Neural progenitor cell (in vitro differentiated cells): ENCODE measurements at places on chromosomes 11 and 22. TPM values are rescaled to one million over a fixed set of nuclear protein-coding genes. Genes with fewer than 3 reads are reported as not detected.
A peak's percentile ranks its signal among the peaks of the same experiment; 100 is the strongest.

The ZNHIT2 gene
- 1.5 and 8.1 TPM in 2 replicates for total RNA-seq

The CFAP300 gene
- total RNA-seq = 3.5 and 15.2 TPM in 2 replicates

The RBMXL2 gene
- 0.19 TPM in 1 of 2 replicates, not detected in the other for total RNA-seq

The CLTCL1 gene
- total RNA-seq = 7.9 and 13.7 TPM in 2 replicates

DNA sequence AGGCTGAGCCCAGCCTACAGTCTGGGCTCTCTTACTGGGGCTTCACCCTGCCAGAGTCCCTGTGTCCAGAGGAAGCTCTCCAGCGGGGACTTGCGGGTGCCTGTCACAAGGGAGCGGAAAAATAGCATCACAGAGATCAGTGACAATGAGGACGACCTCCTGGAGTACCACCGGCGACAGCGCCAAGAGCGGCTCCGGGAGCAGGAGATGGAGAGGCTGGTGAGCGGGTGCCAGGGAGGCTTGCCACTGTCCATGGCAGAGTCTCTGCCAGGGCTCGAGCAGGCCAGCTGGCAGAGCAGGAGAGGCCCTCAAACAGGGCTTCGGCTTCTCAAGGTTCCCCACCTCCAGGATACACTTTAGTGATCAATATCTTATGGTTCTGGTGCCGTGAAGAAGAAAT lies 21.0 kb downstream of the PHLDB1 start:
- DNase-seq = no peak

DNA sequence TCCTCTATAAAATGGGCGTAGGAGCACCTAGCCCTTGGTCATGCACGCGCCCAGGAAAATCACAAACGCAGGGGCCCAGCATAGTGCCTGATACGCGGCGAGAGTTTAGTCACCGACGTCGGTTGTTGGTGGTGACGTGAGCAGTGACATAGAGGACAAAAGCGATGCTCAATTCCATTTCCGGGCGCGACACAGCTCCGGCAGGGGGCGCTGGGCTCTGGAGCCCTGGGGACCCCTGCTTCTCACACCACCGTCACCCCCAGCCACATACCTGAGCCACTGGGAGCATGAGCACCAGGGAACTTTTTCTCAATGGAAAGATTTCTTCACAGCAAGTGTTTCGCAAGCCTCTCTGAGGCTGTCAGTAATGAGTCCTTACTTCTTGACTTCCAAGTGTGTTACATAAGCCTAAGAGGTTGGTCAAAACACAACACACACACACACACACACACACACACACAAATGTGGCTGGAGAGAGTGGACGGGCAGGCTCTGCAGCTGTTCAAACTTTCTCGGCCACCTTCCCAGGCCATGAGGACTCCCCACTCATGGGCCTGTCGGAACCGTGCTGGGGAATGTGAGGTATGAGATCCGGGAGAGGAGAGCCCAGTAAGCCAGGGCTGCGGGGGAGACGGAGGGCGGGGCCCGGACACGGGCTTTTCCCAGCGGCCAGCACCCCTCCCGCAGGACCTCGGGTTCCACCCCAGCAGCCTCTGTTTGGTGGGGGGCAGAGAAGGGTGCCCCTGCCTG lies 36.9 kb upstream of the LINC01488 start:
- DNase-seq = peak; percentile 79

- DNase-seq = no peak
These were observed 6.6 kb upstream of the PLEKHA7 start for GRCh38 chr11:17020831-17021230.

- peak; percentile 82 for DNase-seq
These were observed 9.0 kb downstream of the SYN3 start for GRCh38 chr22:33049119-33049729.

GRCh38 chr11:32374261-32374711 lies 61.1 kb downstream of the WT1 start:
- DNase-seq = peak; percentile 67

DNA sequence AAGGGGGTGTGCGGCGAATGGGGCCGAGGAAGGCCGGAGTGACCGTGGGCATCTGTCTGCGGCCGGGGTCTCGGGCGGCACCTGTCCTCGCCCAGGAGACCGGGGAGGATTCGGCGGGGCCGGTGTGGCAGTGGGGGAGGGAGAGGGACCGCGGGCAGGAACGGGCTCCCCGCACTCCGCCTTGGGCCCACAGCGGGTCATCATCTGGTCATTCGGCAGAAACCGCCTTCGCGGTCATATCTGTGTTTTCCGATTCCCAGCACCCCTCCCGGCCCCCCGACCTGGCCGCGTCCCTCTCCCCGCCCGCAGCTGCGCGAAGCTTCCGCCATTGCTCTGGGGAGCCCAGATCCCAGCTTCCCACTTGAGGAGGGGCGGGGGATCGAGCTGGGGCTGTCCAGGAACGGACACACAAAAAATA lies 824 bp upstream of the CBX6 start:
- peak; percentile 75 for DNase-seq

DNA sequence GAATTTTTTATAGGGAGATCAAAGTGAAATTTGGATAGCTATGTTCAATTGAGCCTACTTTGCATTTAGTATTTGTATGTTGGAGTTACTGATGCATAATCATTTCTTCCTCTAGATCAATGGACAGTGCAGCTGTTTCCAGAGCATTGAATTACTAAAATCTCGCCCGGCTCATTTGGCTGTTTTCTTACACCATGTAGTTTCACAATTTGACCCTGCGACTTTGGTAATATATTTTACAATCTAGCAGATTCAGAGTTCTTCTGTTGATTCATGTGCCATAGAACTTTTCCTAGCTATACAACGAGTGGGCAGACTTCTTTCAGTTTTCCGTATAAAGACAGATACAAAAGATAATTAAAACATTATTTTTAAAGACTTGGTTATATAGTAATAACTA lies 70.0 kb upstream of the GRIK4 start:
- DNase-seq = no peak

DNA sequence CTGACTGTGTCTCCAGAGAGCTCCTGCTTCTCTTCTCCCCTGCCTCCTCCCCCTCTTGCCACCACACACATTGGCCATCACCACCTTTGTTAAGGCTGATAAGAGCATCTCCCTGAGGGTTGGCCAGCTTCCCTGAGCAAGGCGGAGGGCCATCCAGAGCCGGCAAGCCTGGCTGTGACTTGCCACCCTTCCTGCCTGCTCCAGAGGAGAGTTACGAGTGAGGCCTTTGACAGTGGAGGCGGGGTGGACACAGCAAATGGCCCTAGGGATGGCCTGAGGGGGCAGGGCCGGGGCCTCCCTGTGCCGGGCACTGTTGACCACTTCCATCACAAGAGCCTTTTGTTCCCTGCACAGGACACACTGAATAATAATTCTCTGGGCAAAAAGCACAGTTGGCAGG lies 5.4 kb downstream of the FREY1 start:
- no peak for DNase-seq

- DNase-seq = no peak
These were observed 6.9 kb downstream of the NAALADL1 start for GRCh38 chr11:65051398-65051858.
